GM23248 (cell line): ENCODE measurements at places on chromosomes 16 and 17. TPM values are rescaled to one million over a fixed set of nuclear protein-coding genes. Genes with fewer than 3 reads are reported as not detected.
A peak's percentile ranks its signal among the peaks of the same experiment; 100 is the strongest.

Gene NRN1L
- not detected in 2 replicates for total RNA-seq

Gene CDRT15
- not detected in 2 replicates for total RNA-seq

Gene PPY
- not detected in 2 replicates for total RNA-seq

Gene KRTAP4-1
- 0.76 TPM in 1 of 2 replicates, not detected in the other for total RNA-seq

Gene RNF40
- total RNA-seq: 97.9 and 99.0 TPM in 2 replicates

Gene AOC3
- total RNA-seq: 0.13 TPM in 1 of 2 replicates, not detected in the other

GRCh38 chr16:14491861-14492529 lies 138.1 kb downstream of the PARN start:
- no peak for DNase-seq

DNA sequence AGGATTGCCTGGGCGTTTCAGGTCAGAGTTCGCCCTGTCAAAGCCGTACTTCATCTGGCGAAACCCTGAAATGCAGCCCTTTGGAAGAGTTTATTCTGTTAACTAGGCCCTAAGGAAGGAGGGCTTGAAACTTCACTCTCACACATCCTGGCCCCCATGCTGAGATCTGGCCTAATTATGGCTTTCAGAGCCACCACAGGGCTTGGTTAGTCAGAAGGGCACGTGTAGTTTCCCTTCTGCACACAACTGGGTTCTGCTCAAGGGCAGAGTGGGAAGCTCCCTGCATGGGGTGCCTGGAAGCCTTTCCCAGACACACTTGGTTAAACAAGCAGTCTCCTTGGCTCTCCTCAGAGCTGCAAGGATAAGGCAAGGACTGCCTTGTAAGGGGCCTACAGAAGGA lies 397.3 kb downstream of the SHISA9 start:
- no peak for DNase-seq

GRCh38 chr17:56994009-56994792 lies 16.3 kb downstream of the SCPEP1 start:
- peak; percentile 63 for DNase-seq

DNA sequence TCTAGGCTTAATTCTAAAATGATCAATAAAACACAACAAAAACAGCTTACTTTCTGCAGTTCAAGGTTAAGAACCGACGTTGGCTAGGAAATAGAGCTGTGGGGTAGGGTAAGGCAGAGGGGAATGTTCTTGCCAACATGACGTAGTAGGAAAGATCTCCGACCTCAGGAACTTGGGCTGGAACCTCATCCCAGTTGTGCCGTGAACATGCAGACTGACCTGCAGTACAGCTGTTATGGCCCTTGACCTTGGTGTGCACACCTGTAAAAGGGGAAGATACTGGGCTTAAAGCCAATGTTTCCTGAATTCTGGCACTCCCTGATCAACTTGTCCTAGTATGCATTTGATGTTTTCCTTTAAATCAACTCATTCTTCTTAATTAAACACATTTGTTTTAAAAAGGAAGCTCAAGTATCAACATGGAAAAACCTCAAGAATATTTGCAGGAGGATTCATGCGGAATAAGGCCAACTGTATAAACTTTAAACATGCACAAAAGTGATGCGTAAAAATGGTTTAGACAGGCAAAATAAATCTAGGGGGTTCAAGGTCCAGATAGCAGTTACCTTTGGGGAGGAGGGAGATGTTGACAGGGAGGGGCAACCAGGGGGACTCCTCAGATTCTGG lies 14.2 kb upstream of the SLC6A2 start:
- DNase-seq: peak; percentile 51

GRCh38 chr16:85350146-85350728 lies 238.0 kb upstream of the CIBAR2 start:
- no peak for DNase-seq

- DNase-seq: peak; percentile 61
Observed at GRCh38 chr16:351804-352520, 561 bp downstream of the AXIN1 start.

GRCh38 chr17:64180089-64181073 lies 50.4 kb upstream of the ERN1 start:
- DNase-seq: peak; percentile 63

- DNase-seq: no peak
Observed at GRCh38 chr16:86639354-86639753, 61.0 kb downstream of the FOXL1 start.

- no peak for DNase-seq
Observed at GRCh38 chr17:28891201-28891600, 6.3 kb downstream of the FLOT2 start.

GRCh38 chr16:66900721-66901441 lies 17.8 kb downstream of the CDH16 start:
- no peak for DNase-seq

- DNase-seq: no peak
Observed at GRCh38 chr16:88451586-88452481, 1.2 kb upstream of the ZFPM1 start.
